T-helper 2 cell treated with Interferon-gamma antibody and Interleukin-4, amounts not matched to agents 100 ng/mL and 5 ng/mL, for 36 hours (primary cell): ENCODE measurements at places on chromosomes 7 and 10. TPM values are rescaled to one million over a fixed set of nuclear protein-coding genes. Genes with fewer than 3 reads are reported as not detected.

NACAD gene
- total RNA-seq, result 0.02 TPM in 1 of 2 replicates, not detected in the other

ANKRD61 gene
- total RNA-seq, result 0.18 TPM in 1 of 2 replicates, not detected in the other

TRIP6 gene
- 27.0 and 30.8 TPM in 2 replicates for total RNA-seq

NPFFR1 gene
- total RNA-seq, result not detected in 2 replicates

TACR2 gene
- not detected in 2 replicates for total RNA-seq

KCNH2 gene
- total RNA-seq, result 0.23 and 0.36 TPM in 2 replicates
